DMS79 (cell line): ENCODE measurements at places on chromosomes 4 and X.

GRCh38 chr4:28317221-28317620, 1456.6 kb downstream of the STIM2 start:
- DNase-seq = no peak

DNA sequence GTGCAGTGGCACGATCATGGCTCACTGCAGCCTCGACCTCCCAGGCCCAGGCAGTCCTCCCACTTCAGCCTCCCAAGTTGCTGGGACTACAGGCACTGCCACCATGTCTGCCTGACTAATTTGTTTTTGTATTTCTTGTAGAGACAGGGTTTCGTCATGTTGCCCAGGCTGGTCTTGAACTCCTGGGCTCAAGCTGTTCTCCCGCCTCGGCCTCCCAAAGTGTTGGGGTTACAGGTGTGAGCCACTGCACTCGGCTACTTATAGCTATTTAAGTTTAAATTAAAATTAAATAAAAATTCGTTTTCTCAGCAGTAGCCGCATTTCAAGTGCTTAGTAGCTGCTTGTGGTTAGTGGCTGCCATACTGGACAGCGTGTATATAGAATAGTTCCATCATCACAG, 3.5 kb downstream of the SMAD1 start:
- no peak for DNase-seq

DNA sequence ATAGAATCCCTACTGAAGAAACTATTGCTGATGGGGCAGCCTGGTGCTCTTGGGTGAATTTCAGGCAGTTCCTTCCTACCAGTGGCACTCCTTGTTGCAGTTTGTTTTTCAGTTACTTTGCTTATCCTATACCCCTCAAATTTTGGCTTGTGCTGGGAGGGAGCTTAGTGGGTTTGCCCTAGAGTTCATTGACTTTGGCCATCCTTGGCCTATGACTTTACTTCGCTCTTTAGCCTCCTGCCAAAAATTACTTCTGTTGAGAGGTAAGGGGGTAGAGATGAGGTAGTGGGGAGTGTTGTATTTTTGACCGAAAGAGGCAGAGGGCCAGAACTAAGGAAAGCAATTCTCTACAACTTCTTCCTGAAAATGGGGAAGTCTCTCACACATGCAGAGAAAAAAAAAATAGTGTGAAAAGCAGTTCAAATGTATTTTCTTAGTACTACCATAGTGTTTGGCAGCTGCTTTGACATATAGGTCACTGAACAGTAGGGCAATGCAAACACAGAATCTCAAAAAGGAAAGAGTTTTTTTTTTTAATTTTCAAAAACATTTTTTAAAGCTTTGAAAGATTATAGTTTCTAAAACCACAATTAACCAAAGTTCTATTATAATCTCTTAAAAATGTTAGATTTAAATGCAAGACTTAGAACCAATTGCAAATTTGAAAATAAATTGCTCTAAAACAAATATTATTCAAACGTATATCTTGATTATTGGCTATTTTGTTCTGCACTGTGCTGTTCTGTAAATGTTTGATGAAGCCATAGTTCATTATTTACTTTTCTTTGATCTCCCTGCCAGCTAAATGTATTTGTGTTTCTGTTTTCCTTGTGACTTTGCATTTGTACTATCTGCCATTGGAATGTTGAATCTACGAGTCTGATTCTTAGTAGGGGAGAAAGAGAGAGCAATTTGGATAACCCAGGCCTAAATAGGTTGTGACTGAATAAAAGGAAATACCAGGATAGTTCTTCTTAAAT, 73.6 kb downstream of the DCK start:
- no peak for DNase-seq

DNA sequence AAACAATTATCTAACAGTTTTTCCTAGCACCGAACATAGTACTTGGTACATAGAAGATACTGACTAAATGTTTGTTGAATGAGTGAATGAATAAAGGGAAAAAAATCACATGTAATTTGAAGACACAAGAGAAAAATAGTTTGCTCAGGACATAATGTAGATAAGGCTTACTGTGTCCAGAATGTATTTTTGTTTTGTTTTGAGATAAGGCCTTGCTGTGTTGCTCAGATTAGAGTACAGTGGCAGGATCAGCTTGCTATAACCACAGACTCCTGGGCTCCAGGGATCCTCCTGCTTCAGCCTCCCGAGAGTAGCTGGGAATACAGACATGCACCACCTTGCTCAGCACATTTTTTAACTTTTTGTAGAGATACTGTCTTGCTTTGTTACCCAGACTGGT, 6.5 kb downstream of the FAM199X start:
- no peak for DNase-seq

- DNase-seq = no peak
Measured at GRCh38 chr4:42627885-42628646, 28.8 kb downstream of the ATP8A1 start.

DNA sequence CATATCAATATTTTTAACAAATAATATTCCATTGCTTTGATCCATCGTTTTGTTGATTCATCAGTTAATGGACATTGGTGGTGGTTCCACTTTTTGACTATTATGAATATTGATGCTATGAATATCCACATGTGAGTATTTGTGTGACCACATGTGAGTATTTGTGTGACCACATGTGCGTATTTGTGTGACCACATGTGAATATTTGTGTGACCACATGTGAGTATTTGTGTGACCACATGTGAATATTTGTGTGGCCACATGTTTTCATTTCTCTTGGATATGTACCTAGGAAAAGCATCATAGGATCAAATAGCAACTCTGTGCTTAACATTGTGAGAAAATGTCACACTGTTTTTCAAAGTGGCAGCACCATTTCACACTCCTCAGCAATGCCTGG, 433.6 kb upstream of the FRG1 start:
- no peak for DNase-seq

DNA sequence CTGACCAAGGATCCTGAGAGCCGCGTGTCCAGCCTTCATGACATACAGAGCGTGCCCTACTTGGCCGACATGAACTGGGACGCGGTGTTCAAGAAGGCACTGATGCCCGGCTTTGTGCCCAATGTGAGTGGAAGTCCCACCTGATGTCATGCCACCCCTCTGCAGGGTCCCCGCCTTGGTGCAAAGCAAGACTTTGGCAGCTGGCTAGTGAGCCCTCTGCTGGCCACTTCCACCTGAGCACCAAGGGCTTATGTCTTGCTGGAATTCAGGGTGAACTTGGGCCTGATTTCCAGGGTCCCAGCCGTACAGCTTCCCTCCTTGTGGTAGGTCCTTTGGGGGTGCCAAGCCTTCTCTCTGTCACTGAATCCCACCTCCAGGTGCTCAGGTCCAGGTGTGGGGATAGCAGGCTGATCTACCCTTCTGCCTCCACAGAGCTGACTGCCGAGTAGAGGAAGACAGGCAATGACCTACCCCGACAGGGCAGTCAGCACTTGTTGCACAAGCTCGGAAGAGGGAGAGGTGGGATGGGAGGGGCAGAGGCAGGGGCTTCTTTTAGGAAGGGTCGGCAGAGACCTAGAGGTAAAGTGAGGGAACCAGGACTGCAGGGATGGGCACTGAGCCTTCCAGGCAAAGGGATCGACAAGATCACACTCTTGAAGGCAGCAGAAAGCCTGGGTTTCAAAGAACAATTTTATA, 248.1 kb downstream of the EVC2 start:
- DNase-seq = no peak

GRCh38 chr4:183885205-183885720, 19.8 kb upstream of the STOX2 start:
- no peak for DNase-seq

DNA sequence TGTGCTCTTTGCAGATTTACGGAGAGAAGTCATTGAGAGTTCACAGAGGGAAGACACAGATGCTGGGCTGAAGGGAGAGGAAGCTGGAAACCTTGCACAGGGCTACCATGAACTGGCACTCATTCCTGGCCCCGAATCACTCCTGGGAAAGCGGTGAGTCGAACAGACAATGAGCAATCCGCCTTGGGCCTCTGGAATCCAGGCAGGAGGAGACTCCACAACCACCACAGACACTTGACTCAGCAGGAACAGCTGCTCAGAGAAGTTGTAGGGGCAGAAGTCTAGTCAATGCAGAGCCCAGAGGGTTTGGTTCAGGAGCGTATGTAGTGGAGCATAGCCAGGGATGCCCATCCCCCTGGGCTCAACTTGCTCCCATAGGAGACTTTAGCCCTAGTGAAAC, 62.8 kb upstream of the GRIA3 start:
- DNase-seq = no peak

DNA sequence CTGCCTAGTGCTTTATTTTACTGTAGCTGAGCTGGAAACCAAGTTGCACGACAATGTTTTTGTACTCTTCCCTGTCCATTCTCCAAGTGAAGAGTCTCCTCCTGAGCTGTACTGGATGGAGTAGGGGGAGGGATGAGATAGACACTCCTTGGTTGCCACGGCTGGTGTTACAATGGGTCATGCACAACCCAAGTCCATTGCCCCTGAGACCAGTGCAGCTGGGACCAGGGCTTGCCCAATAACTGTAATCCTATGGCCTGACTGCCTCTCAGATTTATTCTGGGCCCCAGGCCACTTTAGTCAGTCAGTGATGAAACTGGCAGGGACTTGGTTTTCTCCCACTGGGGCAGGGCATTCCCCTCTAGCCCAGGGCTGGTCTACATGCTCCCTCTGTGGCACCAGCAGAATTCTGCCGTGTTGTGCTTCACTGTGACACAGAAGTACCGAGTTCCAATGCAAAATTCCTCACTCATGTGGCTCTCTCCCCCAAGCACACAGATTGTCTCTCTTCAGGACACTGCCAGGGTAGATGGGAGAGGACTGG, 203.3 kb upstream of the PCDH18 start:
- DNase-seq = no peak

DNA sequence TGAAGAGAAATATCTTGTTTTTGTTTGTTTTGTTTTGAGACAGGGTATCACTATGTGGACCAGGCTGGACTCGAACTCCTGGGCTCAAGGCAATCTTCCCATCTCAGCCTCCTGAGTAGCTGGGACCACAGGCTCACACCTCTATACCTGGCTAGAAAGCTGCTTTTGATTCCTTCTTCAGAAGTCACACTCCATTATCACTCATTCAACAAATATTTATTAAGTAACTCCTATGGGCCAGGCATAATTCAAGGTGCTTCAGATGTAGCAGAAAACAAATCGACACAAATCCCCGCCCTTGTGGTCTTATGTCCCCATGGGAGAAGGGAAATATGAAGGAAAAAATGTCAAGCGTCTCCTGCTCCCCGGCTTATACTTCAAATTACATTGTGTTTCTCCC, 72.6 kb upstream of the DHX15 start:
- DNase-seq = no peak

GRCh38 chrX:20664774-20665173, 398.1 kb upstream of the RPS6KA3 start:
- DNase-seq = no peak

- DNase-seq = no peak
Measured at GRCh38 chr4:36677112-36677511, 395.7 kb downstream of the DTHD1 start.

GRCh38 chr4:129369361-129370010, 273.5 kb downstream of the C4orf33 start:
- no peak for DNase-seq

GRCh38 chr4:53365121-53365485, 758 bp downstream of the SCFD2 start:
- DNase-seq = no peak

- peak; percentile 19 for DNase-seq
Measured at GRCh38 chr4:128286474-128287058, 1.0 kb downstream of the PGRMC2 start.

DNA sequence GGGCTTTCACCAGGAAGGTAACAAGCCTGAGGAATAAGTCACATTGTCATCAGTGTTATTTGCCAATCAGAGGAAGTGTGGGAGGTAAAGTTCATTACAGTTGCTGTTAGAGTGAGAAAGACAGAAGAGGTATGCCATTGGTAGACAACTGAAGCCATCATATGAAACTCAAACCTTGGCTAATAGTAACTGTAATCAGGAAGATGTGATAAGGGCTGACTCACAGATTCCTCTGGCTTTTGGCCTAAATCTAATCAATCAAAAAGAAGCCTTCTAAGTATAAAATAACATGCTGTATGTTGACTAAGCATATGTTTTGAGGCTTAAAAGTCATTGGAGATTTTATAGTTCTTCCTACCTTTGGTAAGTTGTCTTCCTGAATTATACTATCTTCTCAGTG, 242.8 kb downstream of the PCDH7 start:
- no peak for DNase-seq

- no peak for DNase-seq
Measured at GRCh38 chr4:13700021-13700857, 72.7 kb upstream of the BOD1L1 start.

DNA sequence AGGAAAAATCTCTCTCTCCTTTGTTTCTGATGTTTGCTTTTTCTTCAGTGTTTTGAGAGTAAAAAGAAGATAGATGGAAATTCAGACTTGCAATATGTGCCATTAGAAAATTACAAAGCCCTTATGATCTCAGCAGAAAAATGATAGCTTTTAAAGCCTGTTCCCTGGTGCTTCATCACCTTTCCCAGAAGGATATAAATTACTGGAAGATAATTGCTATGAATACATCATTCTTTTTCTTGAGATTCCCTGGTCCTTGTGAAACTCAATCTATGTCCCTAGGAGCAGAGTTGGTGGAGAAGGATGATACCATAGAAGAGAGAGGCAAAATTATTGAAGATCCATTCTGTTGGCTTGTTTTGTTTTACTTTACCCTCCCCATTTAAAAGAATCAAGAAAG, 86.5 kb downstream of the GLRA3 start:
- no peak for DNase-seq

- DNase-seq = no peak
Measured at GRCh38 chr4:138330531-138330930, 88.4 kb upstream of the SLC7A11 start.

- no peak for DNase-seq
Measured at GRCh38 chrX:51766546-51766945, 23.3 kb downstream of the GSPT2 start.
